HuH-7.5 (cell line): ENCODE measurements at places on chromosomes 1 and 21.

DNA sequence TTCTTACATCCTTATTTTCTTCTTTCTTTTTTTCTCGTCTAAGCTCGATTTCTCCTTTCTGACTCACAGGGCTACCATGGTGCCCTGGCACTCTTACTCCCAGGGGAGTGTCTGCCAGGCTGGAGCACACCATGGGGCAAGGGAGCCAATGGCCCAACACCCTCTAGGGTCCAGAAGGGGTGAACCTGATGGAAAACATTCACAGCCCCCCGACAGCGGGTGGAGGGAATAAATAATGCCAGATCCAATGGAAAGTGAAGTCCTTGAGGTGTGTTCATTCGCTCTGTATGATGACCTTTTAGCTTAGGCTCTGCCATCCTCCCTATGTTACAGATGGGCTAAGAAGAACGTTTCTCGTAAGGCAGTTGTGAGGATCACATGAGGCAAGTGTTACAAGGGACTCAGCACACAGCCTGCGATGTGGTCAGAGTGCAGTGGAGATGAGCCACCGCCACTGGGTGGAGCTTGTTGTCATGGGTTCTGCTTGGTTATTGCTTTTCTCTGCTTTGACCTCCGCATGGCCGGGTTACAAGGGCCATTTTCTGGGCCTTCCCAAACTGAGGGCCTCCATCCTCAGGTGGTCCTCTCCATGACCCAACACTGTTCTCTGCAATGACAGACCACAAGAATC lies 3.5 kb upstream of the FCMR start:
- DNase-seq = no peak

DNA sequence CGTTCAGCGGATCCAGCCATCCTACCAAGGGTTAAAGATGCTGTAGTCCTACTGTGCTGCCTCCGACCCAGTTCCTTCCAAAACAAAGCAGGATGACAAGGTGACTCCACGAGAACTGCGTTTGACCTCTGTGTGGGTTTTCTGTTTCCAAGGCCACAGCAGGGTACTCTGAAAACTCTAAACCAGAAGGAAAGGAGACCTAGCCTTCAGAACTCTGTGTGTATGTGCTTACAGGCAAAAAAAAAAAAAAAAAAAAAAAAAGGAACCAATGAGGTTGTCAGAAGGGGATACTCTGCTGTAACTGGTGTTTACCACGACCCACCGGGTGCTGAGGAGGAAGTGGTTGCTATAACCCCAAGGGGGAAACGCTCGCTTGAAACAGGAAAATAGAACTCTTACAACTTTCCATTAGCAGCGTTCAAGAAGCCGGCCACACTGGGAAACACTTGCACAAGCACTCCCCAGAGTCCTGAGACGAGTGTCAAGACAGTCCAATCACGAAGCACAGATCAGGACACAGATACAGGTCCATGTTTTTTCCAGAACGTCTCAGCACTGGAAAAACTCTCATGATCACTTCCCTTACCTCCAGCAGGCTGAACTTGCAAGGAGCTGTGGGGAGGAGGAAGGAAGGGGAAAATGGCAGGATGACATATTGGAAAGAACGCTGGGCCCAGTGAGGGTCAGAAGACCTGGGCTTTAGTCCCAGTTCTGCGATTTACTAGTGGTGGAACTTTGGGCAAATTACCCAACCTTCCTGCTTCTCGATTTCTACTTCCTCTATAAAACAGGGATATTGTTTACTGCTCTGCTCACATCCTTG lies 64.0 kb downstream of the ITPKB start:
- no peak for DNase-seq

DNA sequence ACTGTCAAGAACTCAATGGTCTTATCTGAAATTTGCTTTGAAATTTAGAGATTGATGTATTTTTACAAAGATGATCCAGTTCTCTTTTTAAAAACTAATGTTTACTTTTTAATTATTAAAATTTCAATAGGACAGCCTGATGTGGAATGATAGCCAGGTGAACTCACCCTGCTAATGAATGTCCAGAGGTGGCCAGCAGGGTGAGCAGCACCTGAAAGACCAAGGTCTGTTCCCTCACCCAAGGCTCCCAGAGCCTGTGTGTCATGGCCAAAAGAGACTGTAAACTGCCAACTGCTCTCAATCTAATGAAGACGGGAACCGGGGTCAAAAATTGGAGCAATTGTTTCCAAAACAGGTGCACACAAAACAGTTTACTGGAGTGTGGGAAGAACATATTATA lies 340.4 kb downstream of the DISC1 start:
- no peak for DNase-seq

DNA sequence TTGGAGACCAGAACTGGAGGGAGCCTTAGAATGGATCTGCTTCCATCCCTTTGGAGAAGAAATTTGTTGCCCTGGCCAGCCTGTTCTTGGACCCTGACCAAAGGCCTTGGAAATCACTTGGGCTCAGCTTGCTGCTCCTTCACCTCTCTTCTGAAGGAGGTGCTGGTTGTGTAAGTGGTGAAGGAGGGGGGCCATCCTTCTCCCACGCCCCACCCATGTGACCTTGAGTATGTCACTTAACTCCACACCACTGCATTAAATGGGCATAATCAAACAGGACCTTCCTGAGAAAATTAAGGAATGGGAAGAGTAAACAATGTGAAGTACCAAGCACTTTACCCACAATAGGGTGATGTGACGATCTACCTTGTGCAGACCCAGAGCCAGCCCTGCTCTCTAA lies 68.3 kb upstream of the GJB5 start:
- no peak for DNase-seq

- no peak for DNase-seq
These were observed 175.4 kb downstream of the SEC16B start for GRCh38 chr1:177794376-177794991.

DNA sequence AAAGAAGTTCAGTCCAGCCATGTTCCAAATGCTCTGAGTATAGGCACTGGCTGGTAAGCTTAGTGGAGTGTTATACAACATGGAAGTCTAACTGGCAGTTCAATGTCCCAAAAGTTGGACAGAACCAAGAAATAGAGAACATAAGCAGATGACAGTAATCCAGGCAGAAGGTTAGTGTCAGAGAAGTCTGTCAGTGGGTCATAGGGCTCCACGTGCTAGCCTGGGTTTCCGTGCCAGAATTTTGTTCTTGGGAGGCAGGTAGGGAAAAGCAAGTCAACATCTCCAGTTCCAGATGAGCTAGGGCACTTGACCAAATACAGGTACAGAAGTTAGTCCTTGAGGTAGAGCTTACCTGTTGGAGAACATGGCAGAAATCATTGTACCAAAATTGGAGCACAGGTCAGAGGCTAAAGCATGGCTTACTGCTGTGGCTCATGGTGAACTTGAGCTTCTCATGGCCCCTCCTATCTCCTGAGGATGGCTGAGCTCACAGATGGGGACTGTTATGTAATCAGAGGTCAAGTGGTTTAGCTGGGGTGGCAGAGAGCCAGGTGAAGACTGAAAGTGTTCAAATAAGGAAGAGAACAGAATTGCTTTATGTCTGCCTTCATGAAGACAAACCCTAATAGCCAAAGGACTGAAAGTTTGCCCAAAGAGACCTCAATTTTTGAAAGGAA lies 170.8 kb downstream of the NFIA start:
- DNase-seq = peak; percentile 12

- DNase-seq = no peak
These were observed 43.9 kb downstream of the NOS1AP start for GRCh38 chr1:162113419-162113818.

DNA sequence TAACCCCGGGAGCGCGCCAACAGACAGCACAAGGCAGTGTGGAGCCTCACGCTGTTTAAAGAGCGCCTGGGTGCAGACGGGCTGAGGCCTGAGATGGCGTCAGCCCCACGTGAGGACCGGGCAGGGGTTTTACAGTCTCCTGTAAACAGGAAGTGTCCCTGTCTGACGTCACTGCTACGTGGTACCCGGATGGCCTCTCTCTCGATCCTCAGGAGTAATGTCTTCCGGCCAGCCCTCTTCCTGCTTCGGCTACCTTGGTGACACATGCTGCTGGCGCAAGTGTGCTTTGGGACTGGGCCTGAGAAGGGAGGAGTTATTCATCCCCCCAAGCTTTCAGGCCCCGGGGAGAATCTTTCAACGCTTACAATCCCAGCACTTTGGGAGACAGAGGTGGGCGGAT lies 41.2 kb downstream of the CNST start:
- no peak for DNase-seq

DNA sequence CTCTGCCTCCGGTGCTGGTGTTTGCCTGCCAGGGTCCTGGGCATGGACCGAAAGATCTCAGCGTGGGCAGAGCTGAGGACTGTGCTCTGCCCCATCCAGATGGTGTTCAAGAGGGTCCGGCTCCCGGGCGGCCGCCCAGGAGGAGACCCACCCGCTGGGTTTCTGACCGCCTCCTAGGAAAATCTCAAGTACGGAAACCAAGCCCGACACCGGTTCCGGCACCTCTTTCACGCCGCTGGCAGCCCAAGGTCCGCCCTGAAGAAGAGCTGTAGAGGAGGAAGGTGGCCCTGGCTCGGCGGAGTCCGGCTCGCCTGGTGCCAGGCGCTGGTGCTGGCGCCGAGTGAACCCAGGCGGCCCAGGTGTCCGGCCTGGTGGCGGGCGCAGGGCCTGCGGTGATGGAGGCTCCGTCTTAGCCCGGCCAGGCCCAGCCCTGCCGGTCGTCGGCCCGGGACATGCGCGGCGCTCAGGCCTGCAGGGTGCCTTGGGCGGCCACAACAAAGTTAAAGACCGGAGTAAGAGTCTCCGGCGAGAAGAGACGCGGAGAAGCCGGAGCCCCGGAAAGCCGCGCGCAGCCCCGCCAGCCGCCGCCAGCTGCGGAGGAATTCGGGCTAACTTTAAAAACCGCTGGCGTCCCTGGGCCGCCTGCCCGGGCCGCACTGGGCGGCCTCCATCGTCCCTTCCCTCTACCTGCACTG lies 1.5 kb downstream of the GRIK3 start:
- DNase-seq = no peak

DNA sequence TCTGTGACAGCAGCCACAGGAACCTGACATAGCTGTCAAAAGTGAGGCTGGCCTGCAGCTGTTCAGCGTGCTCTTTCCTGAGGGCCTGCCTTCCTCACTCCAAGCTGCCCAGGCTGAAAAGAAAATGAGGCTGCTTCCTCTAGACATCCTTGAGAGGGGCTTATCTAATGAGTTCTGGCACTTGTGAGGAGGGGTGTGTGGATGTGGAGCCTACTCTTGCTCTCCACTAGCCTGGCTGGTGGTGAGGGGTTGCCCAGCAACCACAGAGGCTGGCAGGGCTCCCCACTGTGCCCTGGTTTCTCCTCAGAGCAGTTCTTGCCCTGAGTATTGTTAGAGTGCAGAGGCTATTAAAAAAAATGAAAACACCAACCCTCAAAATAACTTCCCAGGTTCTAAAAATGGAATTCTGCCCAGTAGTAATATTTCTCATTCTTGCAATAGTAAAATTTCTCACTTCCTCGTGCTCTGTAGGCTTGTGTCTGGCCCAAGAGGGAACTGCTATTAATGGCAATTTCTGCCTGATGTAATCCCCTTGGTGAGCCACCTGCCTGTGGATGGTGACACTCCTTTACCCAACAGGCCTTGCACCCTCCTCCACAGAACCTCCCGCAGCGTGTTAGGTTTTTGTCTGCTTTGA lies 52.6 kb upstream of the EPS8L3 start:
- no peak for DNase-seq

DNA sequence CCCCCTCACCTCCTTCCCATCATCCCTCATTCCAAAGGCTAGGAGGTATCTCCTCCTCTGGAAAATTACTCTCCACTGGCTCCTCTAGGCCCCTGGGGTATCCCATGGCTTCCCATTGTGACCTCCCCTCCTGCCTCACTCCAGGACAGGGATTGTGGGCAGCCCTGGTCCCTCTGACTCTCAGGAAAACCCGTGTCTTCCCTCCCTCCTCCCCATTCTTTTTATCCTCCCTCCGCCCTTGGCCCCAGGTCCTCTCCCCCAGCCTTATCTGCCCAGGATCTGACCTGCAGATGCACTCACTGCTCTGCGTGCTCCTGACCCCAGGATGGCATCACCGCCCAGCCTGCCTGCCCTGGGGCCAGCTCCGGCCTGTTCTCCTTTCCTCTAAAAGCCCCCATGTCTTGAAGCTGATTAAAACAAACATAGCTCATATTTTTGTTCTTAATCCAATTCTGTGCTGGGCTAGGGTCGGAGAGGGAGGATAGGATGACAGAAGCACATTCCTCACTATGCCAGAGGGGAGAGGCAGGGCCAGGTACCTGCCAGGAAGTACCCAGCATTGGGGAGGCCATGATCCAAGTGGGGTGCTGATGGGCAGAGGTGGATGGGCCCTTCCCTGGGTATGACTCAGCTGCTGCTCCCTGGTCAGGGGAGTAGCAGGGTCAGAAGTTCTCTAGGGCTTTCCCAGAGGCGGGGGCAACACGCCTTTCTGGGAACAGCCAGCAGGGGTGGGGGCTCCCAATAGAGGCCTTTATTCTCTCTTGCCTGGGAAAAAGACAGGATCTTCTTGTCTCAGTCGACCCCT lies 13.8 kb upstream of the UBL4B start:
- no peak for DNase-seq

- no peak for DNase-seq
These were observed 119.0 kb downstream of the HIVEP3 start for GRCh38 chr1:41799723-41800122.

DNA sequence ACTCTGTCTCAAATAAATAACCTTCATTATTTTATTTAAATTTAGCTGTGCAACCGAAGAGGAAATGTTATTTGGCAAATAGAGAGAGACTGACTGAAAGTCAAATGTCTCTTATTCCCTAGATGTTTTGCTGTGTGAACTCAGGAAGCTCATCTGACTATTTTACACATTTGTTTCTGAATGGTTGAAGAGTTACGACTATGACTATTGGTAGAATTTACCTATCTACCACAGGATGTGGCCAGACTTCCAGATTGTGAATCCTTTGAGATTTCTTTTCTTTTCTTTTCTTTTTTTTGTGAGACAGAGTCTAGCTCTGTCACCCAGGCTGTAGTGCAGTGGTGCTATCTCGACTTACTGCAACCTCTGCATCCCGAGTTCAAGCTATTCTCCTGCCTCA lies 5.3 kb upstream of the SDE2 start:
- no peak for DNase-seq

- DNase-seq = no peak
These were observed 6.8 kb downstream of the SSU72 start for GRCh38 chr1:1567891-1568291.

- no peak for DNase-seq
These were observed 125.9 kb downstream of the PDE4B start for GRCh38 chr1:65918564-65918963.
